Mesenteric fat pad (tissue), 1 donor: ENCODE measurements at places on chromosomes 5 and 9. TPM values are rescaled to one million over a fixed set of nuclear protein-coding genes. Genes with fewer than 3 reads are reported as not detected.

- peak; percentile 69 for DNase-seq
Observed at GRCh38 chr5:132233081-132233480, 5.4 kb upstream of the P4HA2 start.

PAX5 gene
- 0.06 TPM for total RNA-seq

DNA sequence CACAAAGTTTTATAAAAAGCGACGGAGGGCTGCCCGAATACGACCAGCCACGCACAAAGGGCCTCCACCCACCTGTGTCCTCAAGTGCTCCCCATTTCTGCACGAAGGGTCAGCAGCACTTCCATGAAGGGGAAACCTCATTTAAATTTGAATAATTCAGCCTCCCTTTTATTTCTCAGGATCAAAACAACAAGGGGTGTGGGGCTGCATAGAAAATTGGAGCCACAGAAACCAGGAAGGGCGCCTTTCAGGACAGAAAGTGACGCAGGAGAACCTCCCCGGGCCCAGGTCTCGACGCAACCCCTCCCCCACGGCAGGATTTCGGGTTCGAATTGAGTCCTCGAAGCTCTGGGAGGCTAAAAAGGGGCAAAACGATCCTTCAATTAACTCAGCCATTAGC lies 2.1 kb downstream of the NRARP start:
- no peak for DNase-seq

CDX1 gene
- 0.35 TPM for total RNA-seq

GRCh38 chr5:112694853-112695709 lies 42.6 kb upstream of the APC start:
- DNase-seq, result no peak

DNA sequence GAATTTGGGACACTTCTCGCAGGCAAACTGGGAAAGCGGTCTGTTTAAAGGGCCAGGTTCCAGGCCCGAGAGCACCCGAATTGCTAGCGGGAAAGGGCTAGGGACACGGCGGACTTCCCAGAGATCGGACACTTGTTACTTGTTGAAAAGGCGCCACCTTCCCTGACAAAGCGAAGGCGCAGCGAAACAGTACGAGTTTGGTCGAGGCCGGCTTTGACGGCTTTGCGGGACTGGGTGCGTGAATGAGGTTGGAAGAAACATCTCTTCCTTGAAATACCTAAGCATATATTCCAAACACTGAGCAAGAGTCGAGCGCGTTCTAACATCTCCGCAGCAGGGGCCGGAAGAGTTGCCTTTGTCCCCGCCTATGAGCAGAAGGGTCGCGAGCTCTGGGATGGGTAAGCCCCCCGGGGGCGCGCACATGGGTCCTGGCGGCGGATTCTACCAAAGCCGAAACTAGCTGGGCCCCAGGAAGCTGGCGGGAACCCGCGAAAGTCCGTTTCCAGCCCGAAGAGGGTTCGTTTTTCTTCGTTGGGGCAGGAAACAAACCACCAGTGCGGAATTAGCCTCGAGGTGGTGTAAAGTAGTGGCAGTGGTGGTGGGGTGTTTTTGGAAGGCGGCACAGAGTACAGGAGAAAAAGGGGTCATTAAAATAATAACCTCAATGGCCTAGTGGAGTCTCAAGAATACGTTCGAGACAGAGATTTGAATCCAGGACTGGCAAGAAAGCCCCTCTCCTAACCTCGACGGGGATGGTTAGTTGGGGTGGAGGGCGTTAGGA lies 1.5 kb downstream of the GDNF start:
- DNase-seq, result no peak

GRCh38 chr9:32339424-32339823 lies 45.0 kb upstream of the ACO1 start:
- no peak for DNase-seq

DNA sequence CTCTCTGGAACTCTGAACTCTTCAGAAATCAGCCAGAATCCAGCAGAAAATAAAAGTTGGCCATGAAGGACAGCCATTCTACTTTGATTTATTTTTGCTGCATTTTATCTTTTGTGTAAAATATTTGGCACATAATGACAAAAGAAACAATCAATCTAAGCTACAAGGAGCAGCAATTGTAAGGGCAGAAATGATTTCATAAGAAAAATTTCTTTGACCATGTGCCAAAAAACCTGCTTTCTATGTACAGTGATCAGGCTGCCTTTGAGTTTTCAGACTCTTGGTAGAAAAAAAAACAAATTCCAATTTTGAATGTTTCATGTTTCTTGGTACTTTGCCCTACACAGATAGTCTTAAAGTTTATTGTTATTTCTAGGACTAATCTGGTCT lies 69.8 kb upstream of the SLC1A3 start:
- no peak for DNase-seq
